ENCODE measurements at places on chromosomes 13 and 19.

DNA sequence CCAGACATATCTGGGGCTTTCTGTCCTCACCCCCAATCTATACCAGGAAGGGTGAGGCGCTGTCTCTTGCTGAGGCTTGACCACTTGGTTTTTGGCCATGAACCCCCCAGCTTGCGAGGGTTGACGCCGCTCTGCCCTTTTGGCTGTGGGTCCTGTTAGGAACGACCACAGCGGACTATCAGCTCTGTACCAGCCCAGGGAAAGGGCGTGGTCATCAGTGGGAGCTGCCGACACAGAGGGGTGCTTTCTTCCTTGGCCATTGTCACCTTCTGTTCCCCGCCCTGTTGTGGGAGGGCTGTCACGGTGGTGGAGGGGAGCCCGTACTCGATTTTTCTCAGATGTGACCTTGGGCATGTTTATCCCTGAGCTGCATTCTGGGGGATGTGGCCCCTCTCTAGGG is 5.7 kb downstream of the DCAF15 start:
- no peak for DNase-seq

- no peak for DNase-seq
These were observed 171.6 kb downstream of the ZIC5 start for GRCh38 chr13:99800011-99800410.

GRCh38 chr13:26653310-26653709 is 95.8 kb downstream of the WASF3 start:
- DNase-seq: no peak

GRCh38 chr13:48333976-48334375 is 30.4 kb downstream of the RB1 start:
- no peak for DNase-seq

DNA sequence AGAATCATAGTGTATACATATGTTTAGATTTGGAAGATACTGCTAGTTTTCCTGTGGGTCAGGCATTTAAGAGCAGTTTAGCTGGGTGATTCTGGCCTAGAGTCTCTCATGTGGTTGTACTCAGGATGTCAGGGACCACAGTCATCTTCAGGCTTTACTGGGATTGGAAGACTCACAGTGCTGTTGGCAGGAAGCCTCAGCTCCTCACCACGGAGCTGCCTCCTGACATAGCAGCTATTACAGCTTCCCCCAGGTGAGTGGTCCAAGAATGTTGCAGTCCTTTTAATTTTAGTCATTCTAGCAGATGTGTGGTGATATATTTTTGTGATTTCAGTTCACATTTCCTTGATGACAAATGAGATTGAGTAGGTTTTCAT is 16.9 kb upstream of the GPR18 start:
- DNase-seq: peak; percentile 49

DNA sequence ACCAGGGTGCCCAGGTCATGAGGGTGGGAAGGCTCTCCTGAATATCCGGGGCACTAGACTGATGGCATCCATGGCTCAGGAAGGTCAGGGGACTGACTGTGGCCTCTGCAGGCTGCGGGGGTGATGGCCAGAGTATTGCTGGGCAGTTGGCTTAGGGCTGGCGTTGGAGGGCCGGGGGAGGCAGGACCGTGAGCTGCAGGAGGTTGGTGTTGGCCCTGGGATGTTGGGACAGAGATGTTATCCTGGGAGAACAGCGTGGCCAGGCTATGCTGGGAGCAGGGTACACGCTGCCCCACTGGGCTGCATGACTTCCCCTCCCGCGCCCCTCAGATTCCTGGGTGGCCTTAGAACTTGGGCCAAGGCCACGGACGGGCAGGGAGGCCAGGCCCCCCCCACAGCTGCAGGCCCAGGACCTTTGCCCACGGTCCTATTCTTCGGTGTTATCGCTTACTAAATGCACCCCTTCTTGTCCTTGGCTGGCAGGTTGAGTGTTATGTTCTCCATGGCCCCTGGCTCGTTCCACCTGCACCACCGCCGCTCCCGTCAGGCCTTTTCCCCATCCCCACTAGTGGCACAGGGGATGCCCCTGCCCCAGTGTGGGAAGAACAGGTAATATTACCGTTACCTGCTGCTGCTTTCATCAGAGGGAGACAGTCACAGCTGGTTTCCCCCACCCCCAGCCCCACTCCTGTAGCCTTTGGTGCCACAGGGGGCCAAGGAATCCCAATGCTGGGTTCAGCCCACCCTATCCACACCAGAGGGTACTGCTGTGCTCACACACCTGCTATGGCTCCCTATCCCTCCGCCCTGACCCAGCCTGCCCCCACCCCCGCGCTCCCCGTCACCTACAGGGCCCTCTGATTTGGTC is 3.2 kb upstream of the ISYNA1 start:
- no peak for DNase-seq

- no peak for DNase-seq
These were observed 3.8 kb downstream of the WBP4 start for GRCh38 chr13:41065078-41065477.

DNA sequence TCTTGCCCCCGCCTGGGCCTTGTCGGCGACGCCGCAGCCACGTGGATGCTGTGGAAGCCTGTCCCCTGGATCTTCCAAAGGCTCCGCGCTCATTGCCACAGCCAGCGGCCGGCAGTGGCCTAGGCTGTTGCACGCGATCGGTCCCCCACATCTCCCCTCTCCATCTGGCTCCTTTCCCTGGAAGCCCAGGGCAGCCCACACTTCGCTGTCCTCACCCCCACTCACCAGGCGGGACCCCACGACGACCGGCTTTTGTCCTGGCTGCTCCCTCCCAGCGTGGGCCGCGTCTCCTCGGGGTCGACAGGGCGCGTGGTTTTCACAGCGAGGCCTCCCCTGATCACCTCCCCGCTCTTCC is 605 bp upstream of the TEX30 start:
- no peak for DNase-seq

DNA sequence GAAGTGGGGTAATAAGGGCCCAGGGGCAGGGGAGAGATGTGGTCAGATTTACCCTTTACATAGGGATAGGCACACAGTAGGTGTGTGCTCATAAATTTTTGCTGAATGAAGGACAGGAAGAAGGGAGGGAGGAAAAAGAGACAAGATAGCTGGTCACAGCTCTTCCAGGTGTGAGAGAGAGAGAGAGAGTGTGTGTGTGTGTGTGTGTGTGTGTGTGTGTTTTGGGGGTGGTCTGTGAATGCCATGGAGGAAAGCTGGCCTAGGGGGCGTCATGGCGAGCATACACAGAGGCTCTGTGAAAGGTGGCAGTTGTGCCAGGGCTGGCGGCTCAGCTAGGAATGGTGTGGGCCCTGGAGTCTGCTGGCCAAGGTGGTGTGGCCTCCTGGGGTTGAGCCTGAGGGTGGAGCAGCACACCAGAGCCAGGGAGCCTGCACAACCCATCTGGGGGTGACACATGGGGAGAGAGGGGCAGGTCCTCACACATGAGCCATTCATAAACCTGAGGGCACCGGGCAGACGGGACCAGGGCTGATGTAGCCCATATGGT is 6.0 kb upstream of the PRX start:
- no peak for DNase-seq

GRCh38 chr13:109651854-109652253 is 134.5 kb downstream of the IRS2 start:
- no peak for DNase-seq

DNA sequence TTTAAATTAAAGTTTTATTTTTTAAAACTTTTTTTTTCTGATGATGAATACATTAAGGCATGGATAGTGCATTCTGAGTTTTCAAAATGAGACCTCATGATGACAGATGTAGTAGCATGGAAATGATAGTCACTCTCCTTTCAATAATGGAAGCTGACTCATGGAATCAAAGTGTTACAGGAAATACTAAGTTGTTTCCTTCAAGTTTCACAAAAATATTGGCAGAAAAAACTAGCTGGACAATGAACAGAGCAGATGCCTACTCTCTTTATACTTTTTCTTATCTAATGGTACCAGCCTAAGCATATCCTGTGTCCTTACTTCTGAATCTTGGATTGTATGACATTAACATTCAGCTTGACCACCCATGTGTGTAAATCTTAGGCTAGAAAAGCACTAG is 1337.3 kb downstream of the PCDH9 start:
- DNase-seq: no peak

DNA sequence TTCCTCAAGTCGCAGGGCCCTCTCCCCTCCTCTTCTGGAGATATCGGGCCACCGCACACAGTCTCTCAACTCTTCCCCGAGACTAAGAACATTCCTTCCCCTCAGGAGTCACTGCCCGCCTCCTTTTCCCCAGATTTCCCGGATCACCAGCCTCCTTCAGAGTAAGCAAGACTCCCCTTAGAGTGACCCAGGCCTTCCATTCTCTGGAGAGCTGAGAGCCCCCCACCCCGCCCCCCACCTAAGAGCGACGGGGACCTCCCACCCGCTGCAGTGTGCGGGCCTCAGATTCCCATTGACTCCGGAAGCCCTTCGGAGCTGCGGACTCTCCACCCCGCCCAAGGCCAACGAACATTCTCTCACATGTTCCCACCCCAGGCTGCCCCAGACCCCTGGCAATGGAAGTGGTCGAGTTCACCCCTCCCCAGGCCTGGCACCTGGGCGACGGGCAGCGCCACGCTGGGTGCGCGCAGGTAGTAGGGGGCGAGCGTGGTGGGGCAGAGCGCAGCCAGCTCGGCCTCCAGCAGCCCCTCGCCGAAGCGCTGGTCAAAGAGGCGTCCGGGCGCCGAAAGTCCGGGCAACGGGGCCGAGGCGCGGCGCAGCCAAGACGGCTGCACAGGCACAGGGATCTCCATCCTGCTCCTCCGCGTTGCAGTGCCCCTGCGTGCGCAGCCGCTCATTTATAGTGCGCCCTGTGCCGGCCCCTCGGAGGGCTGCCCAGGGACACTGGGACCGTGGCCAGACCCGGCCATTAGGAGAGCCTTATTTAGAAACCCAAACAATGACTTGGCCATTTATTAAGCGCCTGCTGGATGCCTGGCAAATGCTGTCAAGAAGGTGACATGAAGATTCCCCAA is at the start of gene HSPB6:
Gene HSPB6, minus strand, starts transcription at position 653 of the 854 bp plus-strand sequence. Its CDS starts 21 bp downstream, at position 632.
- no peak for DNase-seq

DNA sequence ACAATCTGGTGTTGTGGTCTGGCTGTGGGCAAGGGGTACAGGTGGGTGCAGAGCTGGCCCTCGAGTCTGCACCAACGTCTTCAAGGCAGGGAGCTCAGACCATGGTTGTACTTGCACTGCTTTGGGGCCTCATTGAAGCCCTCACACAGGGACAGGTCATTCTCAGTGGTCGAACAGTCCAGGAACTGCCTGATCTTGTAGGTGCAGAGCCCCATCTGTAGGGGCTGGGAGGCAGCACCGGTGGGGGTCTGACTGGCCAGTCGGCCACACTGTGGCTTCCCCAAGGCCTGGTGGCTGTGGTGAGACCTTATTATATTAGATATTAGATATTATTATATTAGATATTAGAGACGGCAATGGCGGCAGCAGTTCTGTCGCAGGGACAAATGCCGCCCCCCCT is 14.0 kb downstream of the S1PR2 start:
- no peak for DNase-seq

- no peak for DNase-seq
These were observed 1.2 kb upstream of the F10 start for GRCh38 chr13:113121183-113121927.

DNA sequence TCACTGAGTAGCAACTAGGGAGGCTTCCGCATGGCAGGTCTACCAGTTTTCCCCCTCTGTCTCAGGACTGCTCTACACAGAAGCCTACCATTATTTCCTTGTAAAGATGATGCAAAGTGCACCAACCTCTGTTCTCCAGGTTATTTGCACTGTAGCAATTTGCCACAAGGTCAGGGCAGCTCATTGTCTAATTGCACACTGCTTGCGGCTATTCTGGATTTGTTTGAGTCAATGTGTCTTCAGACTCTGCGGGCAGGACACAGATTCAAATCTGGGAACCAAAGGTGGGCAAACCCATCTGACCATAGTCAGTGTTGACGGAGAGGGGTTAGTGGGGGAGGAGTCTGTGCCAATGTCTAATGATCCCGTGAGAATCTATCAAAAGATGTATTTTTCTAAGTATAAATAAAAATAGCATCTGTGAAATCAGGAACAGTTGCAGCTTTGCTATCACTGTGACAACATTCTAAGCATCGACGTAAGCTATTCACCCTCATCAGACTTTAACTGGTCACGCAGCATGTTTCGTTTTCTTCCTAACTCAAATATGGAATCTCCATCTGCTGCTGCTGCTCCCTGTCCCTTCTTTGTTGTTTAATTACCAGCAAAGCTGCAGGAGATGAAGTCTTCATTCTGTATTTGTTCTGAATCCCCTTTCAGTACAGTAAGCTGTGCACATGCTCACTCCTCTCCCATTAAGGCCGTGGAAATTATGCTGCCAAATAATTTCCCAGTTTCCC is 26.4 kb downstream of the CYSLTR2 start:
- DNase-seq: no peak

GRCh38 chr19:36060430-36060829 is 5.7 kb downstream of the WDR62 start:
- no peak for DNase-seq

DNA sequence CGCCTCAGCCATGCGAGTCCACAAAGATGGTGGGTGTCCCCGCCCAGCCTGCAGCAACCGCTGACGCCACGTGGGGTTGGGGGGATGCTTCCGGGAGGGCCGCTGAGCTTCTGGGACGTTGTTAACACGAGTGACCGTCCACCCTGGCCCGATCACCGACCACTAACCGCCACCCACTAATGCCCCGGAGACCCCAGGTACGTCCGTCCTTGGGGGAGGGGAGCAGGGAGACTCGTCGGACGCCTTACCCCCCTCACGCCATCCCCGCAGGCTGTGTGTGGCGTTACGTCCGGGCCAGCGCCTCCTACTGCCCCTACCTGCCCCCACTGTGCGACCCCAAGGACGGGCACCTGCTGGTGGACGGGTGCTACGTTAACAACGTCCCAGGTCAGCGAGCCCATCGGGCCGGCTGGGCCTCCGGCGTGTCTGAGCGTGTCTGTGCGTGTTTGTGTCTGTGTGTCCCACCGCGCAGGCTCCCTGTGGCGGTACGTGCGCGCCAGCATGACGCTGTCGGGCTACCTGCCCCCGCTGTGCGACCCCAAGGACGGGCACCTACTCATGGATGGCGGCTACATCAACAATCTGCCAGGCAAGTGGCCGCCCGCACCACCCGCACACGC is 21.3 kb downstream of the PNPLA6 start:
- DNase-seq: no peak

GRCh38 chr13:29439601-29440388 is 155.7 kb downstream of the SLC7A1 start:
- no peak for DNase-seq

DNA sequence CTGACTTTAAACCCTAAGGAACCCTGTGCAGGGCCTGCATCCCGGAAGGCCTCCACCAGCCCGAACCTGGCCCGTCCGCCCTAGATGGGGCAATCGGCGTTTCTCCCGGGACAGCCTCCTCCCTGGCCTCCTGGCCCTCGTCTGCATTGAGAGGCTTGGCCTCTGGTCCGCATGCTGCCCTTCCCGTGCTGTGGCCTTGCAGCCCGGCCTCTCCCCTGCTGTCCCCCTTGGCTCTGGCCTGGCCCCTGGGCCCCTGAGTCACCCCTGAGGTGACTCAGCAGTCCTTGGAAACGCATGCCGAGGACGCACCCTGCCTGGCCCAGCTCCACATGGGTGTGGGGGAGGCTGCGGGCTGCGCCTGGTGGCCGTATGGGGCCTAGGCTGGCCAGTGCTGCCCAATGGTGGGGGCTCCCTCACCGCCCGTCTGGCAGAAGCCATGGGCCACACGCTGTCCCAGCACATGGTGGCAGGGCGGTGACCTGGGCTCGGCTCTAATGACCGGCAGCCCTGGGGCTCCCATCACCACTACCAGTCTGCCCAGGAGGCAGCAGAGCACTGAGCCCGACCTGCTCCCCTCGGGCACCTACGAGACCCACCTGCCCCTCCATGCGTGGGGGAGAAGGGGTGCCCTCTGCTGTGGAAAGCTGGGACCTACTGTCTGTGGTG is 25.7 kb downstream of the SH3GL1 start:
- DNase-seq: no peak

All from central memory CD8-positive, alpha-beta T cell (primary cell).